CD4-positive, alpha-beta memory T cell (primary cell): ENCODE measurements at places on chromosomes 3 and 15.

DNA sequence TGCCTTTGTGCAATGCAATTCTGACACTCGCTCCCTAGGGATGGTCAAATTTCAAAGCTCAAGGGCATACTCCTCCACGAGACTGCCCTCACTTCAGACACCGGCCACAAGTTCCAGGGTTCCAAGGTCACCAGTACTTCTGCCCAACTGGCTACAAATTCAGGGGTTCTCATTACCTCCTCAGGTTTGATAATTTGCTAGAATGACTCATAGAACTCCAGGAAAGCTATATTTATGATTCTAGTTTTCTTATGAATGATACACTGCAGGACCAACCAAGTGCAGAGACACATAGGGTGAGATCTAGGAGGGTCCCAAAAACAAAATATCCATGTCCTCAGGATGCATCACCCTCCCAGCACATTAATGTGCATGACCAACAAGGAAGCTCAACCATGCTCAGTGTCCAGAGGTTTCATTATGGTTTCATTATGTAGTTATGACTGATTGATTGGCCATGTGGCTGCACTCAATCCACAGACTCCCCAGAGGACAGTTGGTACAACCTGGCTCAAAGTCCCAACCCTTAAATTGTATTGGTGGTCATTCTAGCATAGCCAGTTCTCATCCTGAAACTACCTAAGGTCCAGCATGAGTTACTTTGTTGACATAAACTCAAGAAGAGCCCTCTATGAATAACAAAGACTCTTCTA lies 170.4 kb upstream of the LRRN1 start:
- DNase-seq = no peak

GRCh38 chr15:64447536-64448315 lies 12.7 kb upstream of the ZNF609 start:
- no peak for DNase-seq

- no peak for DNase-seq
Measured at GRCh38 chr3:143132246-143132980, 12.8 kb downstream of the CHST2 start.

DNA sequence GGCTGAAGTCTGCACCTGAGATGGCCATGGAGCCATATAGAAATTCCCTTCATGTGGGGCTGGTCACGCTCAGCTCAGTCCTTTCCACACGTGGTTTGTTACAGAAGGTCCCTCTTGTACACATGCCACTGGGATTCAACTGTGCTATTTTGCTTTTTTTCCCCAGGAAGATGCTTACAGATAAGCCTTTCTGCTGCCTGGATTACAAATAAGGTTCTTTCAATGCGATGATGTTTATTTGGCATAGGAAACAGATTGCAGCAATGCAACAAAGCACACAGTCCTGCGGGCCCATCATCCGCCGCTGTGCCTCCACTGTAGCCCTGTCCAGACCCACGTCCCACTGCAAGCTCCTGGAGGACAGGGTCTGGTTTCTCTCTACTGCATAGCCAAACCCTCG lies 124.8 kb downstream of the XXYLT1 start:
- no peak for DNase-seq

- DNase-seq = no peak
Measured at GRCh38 chr3:54042259-54042823, 80.0 kb upstream of the CACNA2D3 start.

- no peak for DNase-seq
Measured at GRCh38 chr3:155382396-155383042, 89.0 kb upstream of the STRIT1 start.

- no peak for DNase-seq
Measured at GRCh38 chr3:195348426-195349115, 77.6 kb upstream of the XXYLT1 start.

GRCh38 chr15:52069559-52069958 lies 43.0 kb downstream of the BCL2L10 start:
- DNase-seq = no peak

- no peak for DNase-seq
Measured at GRCh38 chr3:36679384-36680200, 84.8 kb downstream of the DCLK3 start.

DNA sequence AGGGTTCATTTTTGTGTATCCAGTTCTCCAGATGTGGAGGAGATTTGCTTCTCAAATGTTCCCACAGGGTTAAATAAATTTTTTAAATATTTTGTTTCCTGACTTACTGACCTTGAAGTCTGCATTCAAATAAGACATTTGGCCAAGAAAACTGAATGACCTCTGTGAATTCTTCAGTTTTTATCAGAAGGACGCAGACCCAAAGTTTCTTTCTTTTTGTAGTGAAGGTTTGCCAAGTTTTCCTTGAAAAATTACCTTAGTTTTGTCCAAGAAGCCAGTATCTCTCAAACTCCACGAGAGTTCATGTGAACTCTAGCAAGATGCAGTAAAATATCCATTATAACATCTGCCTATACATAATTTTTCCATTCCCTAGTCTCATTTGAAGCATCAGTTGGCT lies 202.9 kb downstream of the ZMAT3 start:
- DNase-seq = no peak

DNA sequence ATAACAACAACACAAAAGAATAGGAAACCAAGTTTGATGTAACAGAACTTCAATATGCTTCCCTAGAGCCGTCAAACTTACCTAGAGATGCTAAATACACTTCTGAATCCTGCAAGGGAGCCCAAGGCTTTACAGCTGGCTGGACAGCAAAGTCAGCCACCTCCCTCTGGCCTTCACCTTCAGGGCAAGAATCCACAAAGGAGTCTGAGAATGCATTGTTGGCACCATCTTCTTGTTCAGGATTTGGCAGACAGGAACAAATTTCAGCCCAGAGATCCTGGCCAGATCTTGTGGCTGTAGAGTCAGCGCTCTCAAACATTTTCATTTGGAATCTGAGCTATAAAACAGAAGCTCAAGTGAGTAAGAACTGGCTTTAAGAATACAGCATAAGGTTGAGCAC lies 2.2 kb downstream of the CCDC32 start:
- DNase-seq = no peak

GRCh38 chr15:82300883-82301282 lies 38.3 kb downstream of the SAXO2 start:
- DNase-seq = no peak
